Anterior cingulate cortex (tissue), 58 donors: ENCODE measurements at places on chromosomes 7 and 10.

GRCh38 chr7:138097064-138097741 is 20.9 kb downstream of the AKR1D1 start:
- no peak for DNase-seq

GRCh38 chr10:91206427-91206826 is 14.0 kb upstream of the PCGF5 start:
- no peak for DNase-seq

DNA sequence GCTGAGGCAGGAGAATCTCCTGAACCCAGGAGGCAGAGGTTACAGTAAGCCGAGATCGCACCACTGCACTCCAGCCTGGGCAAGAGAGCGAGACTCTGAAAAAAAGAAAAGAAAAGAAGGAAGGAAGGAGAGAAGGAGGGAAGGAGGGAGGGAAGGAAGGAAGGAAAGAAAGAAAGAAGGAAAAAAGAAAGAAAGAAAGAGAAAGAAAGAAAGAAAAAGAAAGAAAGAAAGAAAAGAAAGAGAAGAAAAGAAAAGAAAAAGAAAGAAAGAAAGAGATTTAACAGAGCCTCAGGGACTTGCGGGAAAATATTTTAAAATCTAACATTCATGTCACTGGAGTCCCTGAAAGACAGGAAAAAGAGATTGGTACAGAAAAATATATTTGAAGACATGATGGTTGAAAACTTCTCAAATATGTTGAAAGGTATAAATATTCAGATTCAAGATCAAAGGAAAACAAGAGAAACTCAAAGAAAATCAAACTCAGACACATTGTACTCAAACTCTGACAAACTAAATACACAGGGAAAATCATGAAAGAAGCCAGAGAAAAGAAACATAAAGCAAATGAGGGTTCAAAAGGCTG is 25.3 kb upstream of the DNAAF5 start:
- no peak for DNase-seq

- DNase-seq = peak; percentile 16
Observed at GRCh38 chr10:52652431-52653262, 119.9 kb downstream of the MBL2 start.

GRCh38 chr10:31101123-31101522 is 69.5 kb upstream of the ZNF438 start:
- no peak for DNase-seq

- DNase-seq = no peak
Observed at GRCh38 chr7:117077658-117078057, 124.4 kb downstream of the ST7 start.

GRCh38 chr10:28906415-28906814 is 229.1 kb downstream of the BAMBI start:
- DNase-seq = no peak

GRCh38 chr7:137760111-137760510 is 86.7 kb downstream of the DGKI start:
- DNase-seq = no peak

GRCh38 chr7:69309601-69310000 is 288.7 kb upstream of the AUTS2 start:
- DNase-seq = no peak

- no peak for DNase-seq
Observed at GRCh38 chr7:127844165-127844564, 187.1 kb downstream of the LRRC4 start.

GRCh38 chr7:110307776-110308175 is 783.2 kb upstream of the LRRN3 start:
- no peak for DNase-seq

DNA sequence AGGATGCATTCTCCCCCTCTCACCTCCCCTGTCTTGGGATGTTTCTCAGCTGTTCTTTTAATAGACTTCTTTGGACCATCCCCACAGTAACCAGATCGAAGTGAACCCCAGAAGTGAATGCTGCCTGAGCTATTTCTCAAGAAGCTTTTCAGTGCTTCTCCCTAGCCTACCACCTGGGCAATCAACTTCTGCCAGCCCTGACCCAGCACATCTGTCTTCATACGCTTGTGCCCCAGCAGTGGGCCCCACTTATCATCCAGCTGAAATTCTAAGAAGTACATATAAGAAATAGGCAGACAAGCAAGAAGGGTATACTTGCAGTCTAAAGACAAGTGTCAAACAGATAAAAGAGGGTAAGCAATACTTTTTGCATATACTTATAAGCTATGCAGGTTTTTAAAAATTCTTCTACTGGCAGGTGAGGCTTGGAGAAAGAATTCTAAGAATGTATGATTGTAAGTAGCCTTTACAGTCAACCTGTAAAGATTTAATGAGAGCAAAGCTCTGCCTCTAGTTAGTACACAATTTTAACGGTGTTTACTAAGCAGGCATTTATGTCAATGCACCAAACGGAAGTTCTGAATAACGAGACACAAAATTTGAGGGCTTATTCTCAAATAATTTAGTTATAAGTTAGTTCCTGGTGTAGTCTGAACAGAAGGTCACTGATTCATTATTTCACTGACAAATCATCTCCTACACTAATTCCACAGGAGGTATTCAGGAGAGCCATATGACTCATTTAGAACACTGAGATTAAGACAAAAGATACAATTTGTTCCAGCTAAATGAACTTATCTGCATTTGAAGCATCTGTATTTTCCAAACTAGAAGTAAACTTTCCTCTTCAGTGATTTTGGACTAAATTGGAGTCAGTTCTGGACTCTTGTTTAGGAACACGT is 83.3 kb downstream of the RNLS start:
- no peak for DNase-seq

GRCh38 chr7:66669496-66669895 is 40.8 kb downstream of the KCTD7 start:
- DNase-seq = no peak

DNA sequence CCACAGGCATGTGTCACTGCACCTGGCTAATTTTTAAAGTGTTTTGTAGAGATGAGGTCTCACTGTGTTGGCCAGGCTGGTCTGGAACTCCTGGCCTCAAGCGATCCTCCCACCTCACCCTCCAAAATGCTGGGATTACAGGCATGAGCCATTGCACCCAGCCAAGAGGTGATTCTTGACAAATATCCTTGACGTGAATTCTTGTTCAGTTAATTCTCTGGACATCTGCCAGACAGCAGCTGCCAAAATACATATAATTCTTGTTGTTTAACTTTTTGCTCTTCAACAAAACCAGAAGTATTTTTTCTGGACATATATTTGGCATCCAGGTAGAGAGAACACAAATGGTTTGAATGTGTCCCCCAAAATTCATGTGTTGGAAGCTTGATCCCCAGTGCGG is 3.2 kb downstream of the ACADSB start:
- DNase-seq = no peak

DNA sequence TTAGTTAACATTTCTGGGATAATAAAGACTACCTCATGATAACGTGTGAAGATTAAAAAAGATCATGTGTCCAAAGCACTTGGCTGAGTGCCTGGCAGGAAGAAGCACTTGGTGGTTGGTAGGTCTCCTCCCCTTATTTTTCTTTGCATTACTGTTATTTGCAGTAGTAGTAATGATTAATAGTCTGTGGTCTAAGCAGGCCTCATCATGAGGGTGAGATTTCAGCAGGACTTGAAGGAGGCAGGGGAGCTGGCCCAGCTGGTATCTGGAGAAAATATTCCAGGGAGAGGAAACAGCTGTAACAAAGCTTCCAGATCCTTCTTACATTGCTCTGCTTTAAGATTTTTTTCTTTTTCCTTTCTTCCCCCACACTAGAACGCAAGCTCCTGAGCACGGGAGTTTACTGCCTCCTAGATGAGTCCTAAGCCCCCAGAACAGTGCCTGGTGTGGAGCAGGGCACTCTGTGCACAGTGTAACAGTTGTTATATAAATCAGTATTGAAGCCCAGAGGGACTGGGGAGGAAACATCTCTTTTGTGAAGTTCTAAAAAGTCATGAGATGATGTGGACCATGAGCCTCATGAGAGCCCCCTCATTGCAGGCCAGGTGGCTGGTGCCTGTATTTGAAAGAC is 31.1 kb upstream of the RHEB start:
- no peak for DNase-seq

GRCh38 chr7:7757576-7757975 is 39.2 kb upstream of the RPA3 start:
- no peak for DNase-seq

DNA sequence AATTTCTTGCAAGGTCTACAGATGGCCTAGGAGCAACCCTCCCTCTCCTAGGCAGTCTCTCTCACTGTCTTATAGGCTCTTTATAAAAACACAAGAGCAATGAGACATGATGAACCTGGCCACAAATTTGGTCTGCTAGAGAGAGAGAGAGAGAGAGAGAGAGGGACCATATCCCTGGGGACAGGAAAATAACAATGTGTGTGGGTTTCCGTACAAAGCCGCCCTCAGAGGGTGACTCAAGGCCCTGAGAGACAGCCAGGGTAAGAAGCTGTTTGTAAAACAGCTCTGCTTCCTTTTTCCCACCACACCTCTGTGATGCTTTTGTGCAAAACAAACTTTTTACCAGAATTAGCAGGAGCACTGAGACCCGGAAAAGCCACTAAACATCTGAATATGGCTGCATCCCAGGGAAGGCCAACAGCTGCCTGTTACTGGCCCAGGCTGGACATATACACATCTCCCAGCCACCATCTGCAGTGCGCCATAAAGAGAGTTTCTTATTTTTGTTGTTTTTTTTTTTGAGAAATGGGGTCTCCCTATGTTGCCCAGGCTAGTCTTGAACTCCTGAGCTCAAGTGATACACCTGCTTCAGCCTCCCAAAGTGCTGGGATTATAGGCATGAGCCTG is 18.4 kb downstream of the GIMAP5 start:
- no peak for DNase-seq

DNA sequence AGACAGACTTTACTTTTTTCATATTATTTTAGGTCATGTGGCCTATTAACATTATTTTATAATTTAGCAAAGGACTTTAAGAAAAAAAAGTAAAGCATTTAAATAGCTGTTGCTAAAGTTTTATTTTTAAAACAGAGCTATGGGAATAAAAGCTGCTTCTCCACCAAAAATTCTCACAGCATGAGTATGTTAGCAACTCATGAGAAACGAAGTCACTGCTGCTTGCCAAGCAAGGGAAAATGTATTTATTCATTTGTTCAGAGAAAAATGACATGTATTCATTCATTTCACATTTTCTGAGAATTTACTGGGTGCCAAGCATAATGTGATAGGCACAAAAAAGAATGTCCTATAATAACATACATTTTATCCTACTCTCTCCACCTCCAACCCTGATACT is 5.1 kb downstream of the LRRC72 start:
- no peak for DNase-seq

DNA sequence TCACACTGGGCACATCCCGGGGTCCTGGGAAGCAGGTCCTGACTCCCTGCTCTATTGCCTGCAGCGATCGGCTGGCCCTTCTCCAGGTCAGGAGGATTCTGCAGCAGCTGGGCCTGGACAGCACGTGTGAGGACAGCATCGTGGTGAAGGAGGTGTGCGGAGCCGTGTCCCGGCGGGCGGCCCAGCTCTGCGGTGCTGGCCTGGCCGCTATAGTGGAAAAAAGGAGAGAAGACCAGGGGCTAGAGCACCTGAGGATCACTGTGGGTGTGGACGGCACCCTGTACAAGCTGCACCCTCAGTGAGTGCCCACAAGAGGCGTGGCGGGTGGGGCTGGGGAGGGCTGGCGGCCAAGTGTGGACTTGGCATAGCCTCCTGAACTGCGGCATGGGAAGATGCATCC is 12.8 kb upstream of the HK1 start:
- no peak for DNase-seq

- DNase-seq = no peak
Observed at GRCh38 chr7:35253710-35254495, at the start of gene TBX20. TBX20 (minus strand) TSS chr7:35254100; CDS start chr7:35253620, 480 bp downstream.

DNA sequence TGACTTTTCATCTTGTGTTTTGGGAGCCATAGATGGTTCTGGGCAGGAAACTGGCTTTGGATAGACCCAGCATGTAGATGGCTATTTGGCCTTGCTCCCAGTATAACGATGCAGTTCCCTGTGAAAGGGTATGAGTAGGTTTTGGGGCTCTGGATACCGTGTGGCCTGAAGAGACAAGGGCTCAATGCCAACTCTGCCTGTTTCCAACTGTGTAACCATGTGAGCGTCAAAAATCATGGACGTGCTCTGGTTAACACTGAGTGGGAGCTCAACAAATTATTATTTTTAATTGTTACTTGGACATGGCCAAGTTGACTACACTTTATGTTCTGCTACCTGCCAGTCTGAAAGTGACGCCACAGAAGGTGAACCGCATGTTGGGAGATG is 41.8 kb downstream of the EGFR start:
- DNase-seq = no peak

- DNase-seq = no peak
Observed at GRCh38 chr10:64174666-64175255, 653.6 kb downstream of the REEP3 start.

GRCh38 chr10:93160829-93161228 is 87.1 kb downstream of the CYP26A1 start:
- no peak for DNase-seq

DNA sequence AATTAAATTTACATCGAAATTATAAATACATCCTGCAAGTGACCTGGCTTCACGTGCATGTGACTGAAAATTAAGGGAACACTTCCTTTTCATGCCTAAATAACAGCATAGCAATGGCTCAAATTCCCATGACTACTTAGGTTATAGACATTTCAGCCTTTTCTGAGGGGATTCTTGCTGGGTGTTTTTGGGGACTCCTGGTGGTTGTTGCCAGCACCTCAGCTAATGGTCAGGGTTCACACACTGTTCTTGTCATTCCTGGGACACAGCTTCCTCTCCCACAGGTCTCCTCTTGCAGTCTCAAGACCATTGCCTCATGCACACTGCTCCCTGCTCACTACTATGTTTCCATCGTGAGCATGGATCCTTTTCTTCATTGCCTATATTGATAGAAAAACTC is 148.9 kb upstream of the GLI3 start:
- no peak for DNase-seq

GRCh38 chr7:122305475-122306319 is 1.1 kb upstream of the FEZF1 start:
- DNase-seq = no peak

DNA sequence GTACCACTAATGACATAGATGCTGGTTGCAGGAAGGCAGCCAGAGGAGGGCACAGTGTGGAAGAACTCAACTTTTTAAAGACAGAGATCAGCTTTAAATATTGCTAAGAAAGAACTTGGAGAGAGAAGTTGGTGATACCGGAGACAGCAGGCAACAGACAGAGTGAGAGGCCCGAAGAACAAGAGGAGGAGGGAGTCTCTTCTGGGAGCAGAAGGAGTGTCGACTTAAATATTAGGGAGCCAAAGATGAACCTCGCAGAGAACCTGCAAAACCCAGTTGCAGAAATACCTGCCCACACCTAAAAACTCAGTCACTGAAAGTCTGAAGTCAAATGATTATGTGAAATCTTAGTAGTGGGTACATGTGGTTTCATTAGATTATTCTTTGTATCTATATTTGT is 3.4 kb upstream of the WDR86 start:
- no peak for DNase-seq

DNA sequence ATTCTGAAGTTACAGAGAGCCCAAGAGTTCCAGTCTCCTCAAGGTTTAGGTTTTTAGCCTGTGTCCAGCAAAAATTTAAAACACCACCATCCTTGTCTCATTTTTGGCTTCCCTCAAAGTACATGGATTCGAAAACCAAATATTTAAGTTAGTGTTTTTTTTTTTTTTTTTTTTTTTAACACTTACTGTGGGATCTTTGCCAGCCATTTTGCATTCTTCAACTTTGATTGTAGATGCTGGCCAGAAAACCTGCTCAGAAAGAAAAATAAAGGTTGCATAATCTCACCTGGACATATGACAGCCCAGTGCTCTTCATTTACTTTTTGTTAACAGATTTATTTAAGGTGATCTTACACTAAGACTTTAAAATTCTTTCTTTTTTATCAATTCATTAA is 91.6 kb downstream of the SEMA3C start:
- DNase-seq = no peak

- DNase-seq = no peak
Observed at GRCh38 chr10:110529596-110530011, 31.9 kb downstream of the DUSP5 start.
